ENCODE measurements at places on chromosomes 2 and 18.

DNA sequence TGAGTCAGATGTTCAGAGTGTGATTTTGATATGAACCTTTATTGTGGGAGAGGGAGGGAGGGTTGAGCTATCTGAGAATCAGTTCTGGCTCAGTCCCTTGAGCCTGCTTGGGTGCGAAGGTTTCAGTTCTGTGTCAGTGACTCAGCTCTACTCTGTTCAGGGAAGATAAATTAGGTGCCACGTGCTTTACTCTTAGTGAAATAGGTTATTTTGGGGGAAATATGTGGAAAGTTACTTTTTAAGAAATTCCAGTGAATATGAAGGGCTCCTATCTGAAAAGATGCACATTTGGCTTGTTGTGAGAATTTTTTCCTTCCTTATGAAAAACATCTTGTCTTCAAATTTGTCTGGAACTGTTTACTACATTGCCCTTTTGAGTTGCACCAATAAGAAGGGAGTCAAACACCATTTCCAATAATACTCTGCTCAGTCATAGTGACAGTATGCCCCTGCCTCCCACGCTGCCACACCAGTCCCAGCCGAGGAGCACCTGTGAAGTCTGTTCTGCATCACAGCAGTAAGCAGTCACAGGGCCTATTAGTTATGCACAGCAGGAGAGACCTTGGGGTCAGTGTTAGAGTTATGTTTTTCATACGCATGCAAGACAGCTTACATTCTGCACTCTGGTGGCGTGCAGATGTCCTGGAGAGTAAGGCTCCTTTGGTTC is 32.8 kb upstream of the DNAH7 start:
- no peak for DNase-seq

DNA sequence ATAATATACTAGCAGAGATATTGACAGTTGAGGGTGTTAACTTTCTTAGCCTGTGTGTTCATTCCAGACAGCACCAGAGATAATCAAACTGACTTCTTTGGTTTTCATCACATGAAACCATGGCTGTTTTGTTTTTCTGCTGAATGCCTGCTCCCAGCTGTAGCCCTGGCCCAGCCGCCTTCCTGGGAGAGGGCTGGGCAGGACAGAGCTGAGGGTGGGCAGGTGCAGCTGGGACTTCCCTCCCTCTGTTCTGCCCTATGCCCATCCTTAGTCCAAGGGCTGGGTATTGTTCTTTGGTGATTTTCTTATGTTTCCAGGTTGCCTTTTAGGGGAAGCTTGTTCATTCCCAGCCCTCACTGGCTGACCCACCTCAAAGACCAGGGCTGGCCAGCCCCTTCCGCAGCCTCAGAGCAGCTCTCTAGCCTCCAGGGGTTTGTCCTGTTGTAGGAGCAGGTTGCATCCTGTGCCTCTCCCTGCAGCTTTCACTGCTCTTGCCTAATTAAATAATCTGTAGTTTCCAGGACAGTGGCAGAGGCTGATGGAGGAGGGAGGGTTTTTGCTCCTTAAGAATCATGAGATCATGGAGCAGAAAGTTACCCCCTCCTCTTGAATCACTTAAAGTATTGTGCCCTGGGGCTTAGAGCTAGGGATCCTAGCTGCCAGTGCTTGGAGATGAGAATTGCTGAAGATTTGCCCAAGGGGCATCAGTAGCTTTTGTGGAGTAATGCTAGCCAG is 61.4 kb downstream of the MTCL1 start:
- DNase-seq = no peak

- DNase-seq = no peak
Measured at GRCh38 chr2:222827417-222827816, 33.4 kb upstream of the ACSL3 start.

DNA sequence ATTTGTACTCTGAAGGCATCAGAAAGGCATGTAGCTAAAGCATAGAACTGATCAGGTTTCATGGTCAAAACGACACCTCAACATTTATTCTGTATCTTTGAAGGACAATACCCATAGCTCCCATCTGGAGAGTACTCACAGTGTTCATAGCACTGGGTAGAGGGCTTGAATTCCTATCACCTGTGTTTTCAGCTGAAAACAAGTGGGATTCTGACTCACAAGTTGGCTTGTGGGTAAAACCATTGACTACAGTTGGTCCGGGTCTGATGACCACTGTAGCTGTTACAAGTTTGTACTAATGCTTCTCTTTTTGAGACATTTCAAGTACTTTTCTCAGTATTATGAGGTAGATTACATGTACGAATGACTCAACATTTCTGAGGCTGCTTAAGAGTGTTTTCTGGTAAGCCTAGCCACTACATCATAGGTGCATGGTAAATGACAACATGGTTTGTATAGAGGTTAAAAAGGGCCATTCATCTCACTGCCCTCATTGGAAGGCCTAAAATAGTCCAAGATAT is 68.6 kb upstream of the PELI1 start:
- DNase-seq = no peak

DNA sequence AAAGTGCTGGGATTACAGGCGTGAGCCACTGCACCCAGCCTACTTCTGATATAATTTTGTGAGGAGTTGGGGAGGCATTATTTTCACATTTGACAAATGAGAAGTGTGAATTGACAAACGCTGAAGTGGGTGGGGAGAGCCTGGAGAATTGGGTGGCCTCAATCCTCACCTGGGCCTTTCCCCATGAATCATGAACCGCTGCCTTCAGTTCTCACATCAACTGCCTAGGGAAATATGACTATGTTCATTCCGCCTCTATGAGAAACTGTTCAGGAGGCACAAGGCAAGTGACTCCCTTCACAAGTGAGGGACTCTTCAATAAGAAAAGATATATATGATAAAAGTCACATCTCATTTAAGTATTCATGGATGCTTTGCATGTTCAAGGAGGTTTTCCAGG is 96.6 kb upstream of the RND3 start:
- DNase-seq = no peak

Measured in NCI-H774 (cell line).